ENCODE measurements at places on chromosomes 3 and 15.

GRCh38 chr3:42300013-42300412, 34.0 kb upstream of the CCK start:
- peak; percentile 53 for DNase-seq

GRCh38 chr3:12034440-12034839, 30.3 kb downstream of the SYN2 start:
- no peak for DNase-seq

DNA sequence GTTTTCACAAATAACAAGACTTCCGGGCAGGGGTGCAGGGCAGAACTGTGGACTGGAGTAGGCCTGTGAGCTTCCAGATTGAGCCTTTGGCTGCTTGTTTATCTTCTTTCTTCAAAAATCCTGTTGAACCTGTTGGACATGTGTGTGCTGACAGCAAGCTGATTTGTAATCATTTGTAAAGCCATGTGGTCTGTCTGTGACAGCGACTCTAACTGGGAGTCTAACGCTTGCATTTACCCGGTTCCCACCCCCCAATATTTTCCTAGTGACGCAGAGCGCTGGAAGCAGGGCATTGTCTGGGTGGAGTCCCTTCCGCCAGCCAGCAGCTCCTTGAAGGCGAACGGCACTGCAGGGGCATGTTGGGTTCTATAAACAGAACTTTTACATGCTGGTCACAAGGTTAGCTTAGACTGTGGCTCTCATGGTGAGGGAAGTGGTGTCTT, 85.7 kb upstream of the MYZAP start:
- DNase-seq: peak; percentile 90

DNA sequence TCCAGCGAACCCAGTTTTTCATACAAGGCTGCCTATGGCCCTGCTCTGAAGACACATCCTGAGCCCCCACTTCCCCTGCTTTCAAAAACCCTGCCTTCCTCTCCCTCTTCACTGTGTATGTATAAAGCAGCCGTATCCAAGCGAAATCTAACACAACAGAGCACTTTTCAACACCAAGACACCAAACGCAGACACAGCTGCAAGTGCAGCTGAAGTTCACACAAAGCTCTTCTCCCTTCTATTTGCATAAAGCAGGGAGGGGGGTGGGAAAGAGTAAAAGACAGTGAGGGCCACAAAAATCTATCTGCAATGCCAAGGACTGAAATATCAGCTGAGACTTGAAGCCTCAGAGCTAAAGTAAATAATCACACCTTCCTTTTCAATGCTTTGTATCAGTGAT, 35.1 kb upstream of the CSPG5 start:
- no peak for DNase-seq

DNA sequence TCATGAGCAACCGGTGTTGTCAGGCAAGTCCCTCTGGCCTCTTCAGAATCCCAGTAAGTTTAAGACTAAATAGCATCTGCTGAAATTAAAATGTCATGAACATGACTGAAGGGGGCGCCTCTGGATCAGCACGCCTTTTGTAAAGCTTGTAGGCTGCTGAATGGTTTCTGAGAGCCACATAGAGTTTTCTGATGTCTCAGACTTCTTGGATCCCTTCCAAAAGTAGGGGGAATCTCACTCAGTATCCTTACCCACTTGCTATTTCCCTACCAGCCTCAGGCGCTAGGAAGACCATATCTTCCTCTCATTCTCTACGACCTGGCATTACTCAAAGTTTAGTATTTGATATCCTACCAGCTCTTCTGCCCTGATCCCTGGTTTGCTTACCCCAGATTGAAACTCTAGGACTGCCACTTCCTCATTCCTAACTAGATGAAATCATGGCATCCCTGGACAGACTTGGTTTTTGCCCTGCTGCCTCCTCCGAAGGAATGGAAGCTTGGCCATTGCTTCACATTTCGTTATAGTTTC, 62.7 kb upstream of the CD47 start:
- DNase-seq: peak; percentile 85

DNA sequence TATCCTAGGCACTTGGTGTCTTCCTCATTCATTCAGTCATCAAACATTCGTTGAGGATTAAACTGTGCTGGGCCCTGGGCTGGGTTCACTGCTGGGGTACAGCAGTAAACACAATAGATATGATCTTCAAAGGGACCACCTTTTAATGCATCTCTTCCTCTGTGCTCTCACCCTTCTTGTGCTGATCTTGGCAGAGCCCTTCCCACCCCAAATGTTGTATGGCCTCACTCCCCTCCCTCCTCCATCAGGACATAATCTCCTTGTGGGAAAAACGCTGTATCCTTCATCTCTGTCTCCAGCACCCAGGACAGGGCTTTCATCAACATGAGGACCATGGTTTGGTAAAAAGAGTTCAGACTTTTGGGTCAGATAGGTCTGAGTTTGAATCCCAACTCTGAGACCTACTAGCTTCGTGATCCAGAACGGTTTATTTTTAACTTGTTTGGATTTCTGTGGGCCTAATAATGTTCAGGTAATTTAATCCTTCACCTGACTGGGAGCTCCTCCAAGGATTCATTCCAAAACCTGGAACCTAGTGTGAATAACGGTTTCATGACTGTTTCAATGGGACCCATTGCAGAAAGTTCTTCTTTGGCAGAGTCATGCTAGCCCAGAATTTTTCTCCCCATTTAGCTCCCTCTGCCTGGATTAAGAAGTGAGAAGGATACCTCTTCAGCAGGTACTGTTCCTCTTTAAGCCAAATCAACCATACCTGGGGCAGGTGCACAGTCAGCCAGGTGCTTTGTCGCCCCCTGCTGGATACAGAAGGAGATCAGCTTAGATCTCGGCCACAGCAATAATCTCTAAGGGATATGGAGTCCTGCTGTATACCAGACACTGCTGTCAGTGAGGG, 5.2 kb upstream of the WNT7A start:
- no peak for DNase-seq

GRCh38 chr3:125001557-125002413, 54.0 kb downstream of the HEG1 start:
- DNase-seq: no peak

DNA sequence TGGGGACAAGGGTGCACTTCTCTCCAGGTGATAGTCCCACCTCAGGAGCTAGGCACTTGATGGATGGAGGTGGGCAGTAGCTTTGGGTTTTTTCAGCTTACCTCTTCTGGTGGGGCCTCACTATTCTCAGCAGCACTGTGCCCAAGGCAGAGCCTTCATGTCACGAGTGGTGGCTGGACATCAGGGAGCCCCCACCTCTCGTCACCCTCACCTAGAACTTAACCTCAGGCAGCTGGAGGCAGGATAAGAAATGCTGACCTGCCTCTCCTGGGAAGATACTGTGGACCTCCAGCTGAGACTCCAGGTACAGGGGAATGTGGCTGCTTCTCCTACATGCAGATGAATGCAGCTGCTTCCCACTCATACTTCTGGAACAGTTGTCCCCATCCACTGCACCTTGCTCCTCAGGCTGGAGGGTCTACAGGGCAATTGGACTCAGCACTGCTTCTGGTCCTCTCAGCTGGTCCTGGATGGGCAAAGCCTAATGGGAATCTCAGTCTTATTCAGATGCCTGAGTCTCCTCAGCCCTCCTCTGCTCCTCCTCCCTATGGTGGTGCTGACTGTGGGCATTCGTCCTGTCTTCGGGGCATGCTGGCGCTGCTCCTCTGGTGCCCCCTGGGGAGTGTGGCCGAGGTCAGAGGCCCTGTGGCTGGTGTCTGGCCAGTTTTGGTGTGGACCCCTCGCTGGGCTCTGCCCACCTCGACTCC, 129.9 kb downstream of the KLF13 start:
- no peak for DNase-seq

- no peak for DNase-seq
Observed at GRCh38 chr3:106276755-106277612, 408.2 kb upstream of the CBLB start.

DNA sequence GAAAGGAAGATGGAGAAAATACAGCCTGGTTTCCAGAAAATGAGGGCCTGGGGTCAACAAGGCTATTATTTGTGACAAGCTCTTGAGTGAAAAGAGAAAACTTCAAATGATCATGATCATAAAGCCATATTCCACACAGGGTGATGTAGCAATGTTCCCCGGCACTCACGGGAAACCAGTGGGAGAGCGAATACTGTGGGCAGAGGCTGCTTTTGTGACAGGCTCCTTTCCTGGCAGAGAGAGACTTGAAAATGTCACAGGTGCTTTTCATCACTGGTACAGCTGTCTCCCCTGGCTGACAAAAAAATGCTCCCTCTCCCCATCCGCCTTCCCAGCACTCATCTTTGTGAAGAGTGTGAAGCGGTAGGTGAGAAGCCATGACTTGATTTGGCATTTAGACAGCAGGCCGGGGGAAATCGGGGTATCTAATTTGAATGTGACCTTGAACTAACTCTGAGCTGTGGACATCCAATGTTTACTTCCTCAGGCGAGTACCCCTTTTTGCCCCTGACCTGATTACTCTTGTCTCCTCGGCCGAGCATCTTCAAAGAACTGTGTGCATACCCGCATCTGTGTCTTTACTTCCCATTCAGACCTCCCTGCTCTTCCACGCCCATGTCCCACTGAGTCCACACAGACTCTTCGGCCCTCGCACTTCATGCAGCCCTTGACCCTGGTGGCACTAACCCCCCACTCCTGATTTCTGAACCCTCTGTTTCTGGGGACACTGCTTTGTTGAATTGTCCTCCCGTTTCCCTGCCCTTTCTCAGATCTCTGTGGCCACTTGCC, 23.2 kb downstream of the CA12 start:
- no peak for DNase-seq

DNA sequence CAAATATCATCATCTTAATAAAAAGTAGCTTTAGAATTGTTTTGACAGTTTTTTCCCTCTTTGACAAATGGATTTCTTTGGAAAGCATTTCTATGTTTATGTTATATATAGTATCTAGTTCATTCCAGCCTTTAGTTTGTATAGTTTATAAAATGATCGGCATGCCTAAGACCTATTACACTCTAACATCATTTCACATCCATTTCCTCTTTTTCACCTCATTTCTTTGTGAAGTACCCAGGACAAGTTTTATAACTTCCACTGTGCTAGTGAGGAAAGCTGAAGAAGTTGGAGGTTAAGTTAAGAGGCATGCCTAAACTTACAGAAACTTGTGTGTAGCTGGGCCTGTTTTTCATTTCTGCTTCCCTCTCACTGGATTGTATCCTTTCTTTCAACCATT, 178.4 kb downstream of the TP63 start:
- no peak for DNase-seq

GRCh38 chr3:99862208-99862607, 44.5 kb downstream of the CMSS1 start:
- DNase-seq: peak; percentile 81

GRCh38 chr3:13023235-13023970, 49.8 kb downstream of the IQSEC1 start:
- no peak for DNase-seq

DNA sequence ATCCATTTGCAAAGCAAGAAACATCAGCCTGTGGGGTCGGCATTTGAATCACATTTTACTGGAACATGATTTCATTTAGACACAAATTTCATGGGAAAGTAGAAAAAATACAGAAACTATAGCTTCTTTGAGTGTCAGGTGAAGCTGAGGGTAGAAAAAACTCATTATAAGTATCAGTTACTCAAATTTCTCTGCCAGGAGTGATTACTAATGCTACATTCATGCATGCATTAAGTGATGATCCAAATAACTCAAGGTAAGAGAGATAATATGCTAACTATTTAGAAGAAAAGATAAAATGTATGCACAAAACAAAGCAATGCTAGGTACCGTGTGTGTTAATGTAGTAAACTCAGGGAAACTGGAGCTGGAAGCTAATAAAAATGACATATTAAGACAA, 406.0 kb downstream of the GAP43 start:
- DNase-seq: no peak

- no peak for DNase-seq
Observed at GRCh38 chr15:56982987-56983386, 64.5 kb downstream of the TCF12 start.

DNA sequence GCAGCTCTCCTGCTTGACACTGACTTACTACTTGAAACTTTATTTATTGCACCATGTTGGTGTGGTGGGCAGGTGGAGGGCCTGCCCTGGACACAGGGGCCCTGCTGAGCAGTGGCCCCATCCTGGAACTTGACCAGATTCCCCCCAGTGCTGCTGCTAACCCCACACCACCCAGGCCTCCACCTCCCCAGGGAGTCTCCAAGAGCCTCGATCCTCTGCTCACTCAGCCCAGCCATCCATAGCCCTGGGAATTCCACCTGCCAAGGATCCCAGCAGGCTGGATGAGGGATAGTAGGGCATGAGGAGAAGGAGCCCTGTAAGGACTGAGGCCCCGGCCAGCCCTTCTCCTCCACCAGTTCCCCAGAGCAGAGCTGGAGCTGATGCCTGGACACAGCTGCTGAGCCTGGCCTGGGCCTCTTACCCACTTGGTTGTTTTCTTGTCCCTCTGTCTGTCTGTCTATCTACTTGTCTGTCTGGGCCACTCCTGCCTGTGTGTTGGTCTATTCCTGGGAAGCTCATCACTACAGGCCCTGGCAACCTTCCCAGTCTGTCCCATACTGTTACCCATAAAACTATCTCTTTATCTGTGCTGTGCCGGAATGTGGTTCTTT, 2.8 kb downstream of the CHAC1 start:
- DNase-seq: no peak

GRCh38 chr3:55746808-55747413, 259.8 kb upstream of the WNT5A start:
- DNase-seq: peak; percentile 41

GRCh38 chr15:52804526-52805081, 14.5 kb upstream of the ONECUT1 start:
- no peak for DNase-seq

- no peak for DNase-seq
Observed at GRCh38 chr3:65093641-65094040, 405.8 kb upstream of the ADAMTS9 start.

DNA sequence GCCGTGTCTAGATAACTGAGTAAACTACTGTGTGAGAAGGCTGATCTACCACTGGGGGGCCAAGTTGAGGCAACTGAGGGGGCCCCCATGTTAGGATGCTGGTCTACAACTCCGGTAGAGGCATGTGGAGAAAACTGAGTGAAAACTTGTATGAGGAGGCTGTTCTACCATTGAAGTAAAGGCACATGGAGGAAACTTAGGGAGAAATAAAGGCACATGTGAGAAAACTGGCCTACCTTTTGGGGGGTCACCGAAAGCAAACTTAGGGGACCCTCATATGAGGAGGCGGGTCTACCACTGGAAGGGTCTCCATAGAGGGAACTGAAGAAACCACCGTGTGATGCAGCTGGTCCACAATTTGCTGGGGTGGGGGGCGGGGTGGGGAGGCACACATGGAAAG, 155.2 kb downstream of the FBLN2 start:
- no peak for DNase-seq
